ENCODE measurements at places on chromosomes 6 and 20.

DNA sequence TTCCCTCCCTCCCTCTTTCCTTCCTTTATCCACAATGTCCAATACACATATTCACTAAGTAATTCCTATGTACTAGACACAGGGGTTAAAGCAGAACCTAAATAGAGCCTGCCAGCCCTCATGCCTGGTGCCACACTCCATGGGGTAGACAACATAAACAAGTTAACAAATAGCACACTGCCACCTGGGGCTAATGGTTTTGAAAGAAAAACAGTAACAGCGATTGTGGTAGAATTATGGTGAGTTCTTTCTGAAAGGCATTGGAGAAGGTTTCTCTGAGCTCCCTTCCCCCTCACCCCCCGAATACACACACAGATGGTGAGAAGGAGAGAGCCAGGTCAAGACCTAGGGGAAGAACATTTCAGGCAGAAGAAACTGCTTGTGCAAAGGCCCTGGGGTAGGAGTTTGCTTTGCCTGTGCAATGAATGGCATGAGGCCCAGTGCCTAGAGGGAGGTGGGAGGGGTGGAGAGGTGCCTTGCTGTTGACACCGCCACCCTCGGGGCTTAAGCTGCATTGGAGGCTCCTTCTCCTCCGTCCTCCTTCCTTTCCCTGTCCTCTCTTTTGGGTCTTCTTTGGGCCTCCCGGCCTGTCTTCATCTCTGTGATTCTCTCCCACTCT is 502.4 kb upstream of the SULF2 start:
- no peak for DNase-seq

DNA sequence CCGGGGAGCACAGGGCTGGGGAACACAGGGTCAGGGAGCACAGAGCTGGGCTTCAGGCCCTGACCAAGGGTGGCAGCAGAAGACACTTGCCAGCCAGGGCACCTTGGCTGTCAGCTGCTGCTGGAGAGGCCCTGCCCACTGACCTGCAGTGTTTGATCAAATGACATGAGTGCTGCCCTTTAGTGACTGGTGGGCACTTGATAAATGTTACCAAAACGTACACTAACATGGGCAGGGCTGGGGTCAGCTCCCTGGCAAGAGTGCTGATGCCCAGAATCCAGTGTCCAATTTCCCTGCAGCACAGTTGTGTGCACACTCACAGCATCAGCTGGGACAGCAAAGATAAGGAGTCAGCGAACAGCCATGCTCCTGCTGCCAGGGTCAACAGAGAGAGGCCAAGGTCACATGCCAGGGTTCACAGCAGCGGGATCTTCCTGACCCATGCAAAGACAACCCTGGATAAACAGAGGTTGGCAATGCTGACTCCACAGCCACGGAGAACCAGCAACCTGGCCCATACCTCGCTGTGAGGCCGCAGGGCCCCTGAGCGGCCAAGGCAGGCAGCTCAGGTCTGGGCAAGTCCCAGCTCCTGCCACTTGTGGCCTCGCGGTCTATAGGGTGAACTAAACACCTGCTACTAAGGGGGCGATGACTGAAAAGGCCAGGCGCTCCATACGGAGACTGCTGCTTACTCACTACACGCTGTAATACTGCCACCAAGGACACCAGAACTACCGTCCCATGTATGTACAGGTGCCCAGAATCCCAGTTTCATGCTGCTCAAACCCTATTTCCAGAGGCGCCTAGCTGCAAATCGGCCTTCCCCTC is 46.3 kb downstream of the NINL start:
- no peak for DNase-seq

- DNase-seq, result peak; percentile 25
These were observed 23.1 kb downstream of the LBP start for GRCh38 chr20:38369389-38369788.

- DNase-seq, result no peak
These were observed 42.2 kb upstream of the STXBP5 start for GRCh38 chr6:147161974-147162495.

DNA sequence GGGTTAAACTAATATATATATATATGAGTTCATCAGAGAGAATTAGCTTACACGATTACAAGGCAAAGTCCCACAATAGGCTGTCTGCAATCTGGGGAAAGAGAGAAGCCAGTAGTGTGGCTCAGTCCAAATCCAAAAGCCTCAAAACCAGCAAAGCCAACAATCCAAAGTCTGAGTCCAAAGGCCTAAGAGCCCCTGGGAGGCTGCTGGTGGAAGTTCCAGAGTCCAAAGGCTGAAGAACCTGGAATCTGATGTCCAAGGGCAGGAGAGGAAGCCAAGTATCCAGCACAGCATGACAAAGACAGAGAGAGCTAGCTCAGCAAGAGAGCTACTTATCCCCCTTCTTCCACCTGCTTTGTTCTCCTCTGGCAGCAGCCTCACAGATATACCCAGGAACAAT is 274.7 kb upstream of the ID4 start:
- no peak for DNase-seq

GRCh38 chr6:147874322-147874721 is 365.8 kb downstream of the SAMD5 start:
- DNase-seq, result no peak

DNA sequence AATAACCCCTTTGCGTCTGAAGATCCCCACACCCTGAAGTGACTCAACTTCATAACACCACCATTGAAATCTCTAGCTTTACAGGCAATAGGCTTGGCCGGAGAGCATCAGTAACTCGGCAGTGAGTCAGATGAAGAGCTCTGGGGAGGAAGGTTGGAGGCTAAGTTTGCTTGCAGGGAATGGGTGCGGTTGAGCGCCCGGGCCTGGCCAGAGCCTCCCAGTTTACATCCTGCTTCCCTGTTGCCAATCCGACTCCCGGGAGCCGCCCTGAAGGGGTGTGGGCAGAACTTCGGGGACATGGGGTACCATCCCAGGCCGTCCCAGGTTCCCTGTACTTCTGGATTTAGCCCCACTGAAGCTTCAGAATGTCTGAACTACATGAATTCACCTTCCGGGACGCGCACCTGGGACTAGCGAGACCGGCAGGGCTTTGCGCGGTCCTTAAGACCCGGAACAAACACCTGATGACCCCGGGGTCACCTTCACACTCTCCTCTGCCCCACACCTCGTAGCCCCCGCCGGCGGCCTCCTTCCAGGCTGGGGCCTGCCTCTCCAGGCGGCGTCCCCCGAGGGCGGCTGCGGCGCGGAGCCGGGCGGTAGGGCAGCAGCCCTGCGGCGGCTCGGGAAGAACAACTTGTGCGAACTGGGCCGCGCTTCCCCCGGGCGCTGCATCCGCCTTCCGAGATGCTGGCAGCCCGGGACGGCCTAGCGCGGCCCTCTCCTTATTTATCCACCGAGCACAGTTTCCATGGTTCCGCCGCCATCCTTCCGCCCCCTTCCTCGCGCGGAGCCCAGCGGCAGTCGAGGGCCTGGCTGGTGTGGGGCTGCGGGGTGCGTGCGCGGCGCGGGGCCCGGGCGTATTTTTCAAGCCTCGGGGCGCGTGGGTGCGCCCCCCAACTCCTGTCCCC is 56.6 kb upstream of the RREB1 start:
- DNase-seq, result peak; percentile 24

- peak; percentile 51 for DNase-seq
These were observed 18.7 kb downstream of the BTN3A1 start for GRCh38 chr6:26420688-26421171.

DNA sequence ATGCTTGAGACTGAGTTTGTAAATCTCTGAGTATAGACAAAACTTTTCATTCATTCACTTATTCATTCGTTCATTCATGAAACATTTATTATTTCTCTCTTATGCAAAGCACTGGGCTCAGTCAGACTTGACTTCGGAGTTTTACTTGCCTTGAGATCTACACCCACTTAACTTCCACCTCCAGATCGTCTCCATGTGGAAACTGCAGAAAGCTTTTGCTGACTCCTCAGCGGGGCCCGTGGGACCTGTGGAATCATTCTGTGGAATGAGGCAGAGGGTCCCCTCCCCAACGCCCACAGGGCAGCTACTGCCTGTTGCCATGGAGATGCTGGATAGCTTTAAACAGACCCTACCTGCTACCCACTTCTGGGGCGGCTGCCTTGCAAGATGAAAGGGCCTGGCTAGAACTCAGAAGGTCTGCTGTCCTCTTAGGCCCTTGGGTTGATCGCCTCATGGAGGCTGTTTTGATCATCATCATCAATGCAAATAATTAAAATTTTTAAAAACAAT is 66.4 kb upstream of the KCNG1 start:
- no peak for DNase-seq

- DNase-seq, result no peak
These were observed 134.7 kb downstream of the BTBD9 start for GRCh38 chr6:38504996-38505395.

- DNase-seq, result no peak
These were observed 68.0 kb upstream of the KCNQ5 start for GRCh38 chr6:72553531-72554511.

DNA sequence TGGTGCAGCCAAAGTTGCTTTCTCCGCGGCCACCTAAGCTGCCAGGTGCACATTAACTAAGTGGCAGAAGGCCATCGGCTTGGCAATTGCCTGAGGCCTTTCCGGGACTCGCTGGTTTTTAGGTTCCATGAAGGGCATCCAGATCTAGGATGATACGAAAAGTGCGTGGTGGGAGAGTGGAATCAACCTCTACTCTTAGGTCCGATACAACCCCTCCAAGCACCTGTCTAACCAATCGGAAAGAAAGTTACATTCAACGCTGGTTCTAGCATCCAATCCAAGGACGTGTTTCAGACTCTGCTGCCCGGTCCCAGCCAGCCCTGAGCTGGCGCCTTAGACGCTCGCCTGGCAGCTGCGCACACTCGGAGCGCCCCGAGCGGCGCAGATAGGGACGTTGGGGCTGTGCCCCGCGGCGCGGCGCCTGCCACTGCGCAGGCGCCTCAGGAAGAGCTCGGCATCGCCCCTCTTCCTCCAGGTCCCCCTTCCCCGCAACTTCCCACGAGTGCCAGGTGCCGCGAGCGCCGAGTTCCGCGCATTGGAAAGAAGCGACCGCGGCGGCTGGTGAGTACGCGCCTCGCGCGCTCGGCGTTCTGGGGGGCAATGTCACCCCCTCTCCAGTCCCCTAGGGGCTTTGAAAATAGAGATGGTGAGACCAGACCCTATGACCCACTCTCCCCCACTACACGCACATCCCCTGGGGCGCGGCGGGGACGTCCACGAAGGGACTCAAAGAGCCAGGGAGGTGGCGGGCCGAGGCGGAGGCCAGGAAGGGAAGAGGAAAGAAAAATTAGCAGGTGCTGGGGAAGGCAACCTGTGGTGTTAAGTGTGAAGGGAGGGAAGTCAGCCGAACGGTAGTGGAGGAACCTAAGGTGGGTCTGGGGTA is at the start of gene ENPP4:
TSS of gene ENPP4 (plus strand) at position 361 of the 883 bp plus-strand sequence. CDS start 9,595 bp downstream, outside the sequence.
- peak; percentile 72 for DNase-seq

DNA sequence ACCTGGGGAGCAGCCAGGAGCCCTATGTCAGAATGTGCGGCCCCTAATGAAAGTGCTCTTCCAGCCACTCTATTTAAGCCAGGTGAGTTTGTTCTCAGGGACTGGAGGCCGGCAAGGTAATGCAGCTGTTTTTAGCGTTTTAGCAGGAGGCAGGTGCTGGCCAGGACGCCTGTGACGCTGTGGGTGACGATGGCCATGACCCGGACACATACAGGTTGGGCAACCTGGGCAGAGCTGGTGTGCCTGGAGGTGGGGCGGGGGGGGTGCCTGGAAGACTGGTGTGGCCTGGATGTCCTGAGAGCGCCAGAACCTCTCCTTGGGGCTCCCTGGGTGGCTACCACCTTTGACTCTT is 51.7 kb downstream of the RBM38 start:
- DNase-seq, result no peak

DNA sequence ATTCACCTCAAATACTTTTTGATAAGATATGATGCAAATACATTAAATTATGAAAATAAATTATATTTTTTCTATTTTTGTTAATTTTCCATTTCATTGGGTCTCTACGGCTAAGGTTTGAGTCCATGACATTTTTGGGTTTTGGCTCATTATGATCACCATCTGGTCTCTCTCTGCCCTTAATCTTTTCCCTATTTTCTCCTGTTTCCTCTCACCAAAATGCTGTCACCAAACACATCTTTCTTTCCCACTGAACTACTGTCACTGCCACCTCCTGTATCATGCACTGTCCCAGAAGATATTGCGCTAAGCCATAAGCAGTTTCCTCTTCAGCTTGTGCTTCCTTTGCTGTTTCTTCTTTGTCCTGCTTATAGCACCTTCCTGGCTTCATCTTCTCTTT is 42.0 kb upstream of the OGFRL1 start:
- DNase-seq, result no peak

DNA sequence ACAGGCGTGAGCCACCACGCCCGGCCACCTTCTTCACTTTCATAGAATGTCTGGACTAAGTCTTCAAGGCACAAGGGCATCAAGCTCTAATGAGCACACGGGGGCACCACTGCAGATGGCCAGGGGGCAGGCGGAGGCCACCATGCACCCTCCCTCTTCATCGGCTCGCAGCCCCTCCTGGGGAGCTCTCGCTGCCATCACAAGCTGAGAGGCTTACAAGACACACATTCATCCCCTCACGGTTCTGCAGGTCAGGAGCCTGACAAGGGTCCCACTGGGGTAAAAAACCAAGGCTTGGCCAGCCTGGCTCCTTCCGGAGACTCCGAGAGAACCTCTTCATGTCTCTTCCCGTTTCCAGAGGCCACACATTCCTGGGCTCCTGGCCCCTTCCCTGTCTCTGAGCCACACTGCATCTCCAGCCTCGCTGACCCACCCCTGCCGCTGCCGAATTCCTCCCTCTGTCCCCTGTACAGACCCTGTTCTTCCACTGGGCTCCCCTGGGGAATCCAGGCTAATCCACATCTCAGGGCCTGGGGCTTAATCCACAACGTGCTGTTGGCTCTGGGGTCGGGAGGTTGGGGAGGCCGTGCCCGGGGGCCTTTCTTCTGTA is 19.8 kb downstream of the DLL1 start:
- DNase-seq, result no peak

- no peak for DNase-seq
These were observed 15.8 kb upstream of the THBS2 start for GRCh38 chr6:169269180-169270076.

Data from BE2C (cell line).